ENCODE measurements at places on chromosomes 4 and X. TPM values are rescaled to one million over a fixed set of nuclear protein-coding genes. Genes with fewer than 3 reads are reported as not detected.

DNA sequence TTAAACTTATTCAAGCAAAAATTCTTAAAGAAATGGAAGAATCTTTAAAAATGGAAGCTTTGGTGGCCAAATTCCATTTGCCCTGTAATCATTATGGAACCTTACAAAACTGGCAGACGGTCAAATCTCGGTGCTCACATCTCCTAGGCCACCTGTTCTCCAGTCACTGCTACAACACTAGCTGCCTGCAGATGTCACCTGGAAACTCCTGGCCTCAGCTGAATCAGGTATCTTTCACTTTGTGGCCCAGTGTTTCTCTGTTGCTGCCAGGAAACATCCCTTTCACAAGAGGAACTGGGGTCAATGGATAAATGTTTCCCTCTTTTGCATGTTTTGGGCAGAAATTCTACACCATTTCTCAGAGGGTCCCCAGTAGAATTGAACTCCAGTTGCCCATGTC, 4.2 kb upstream of the CXCL3 start:
- no peak for DNase-seq

GRCh38 chrX:56798339-56798711, 69.3 kb downstream of the NBDY start:
- DNase-seq = peak; percentile 44

Gene ERCC6L
- total RNA-seq = 11.3 TPM

- no peak for DNase-seq
Observed at GRCh38 chr4:613126-613525, 12.2 kb upstream of the PDE6B start.

DNA sequence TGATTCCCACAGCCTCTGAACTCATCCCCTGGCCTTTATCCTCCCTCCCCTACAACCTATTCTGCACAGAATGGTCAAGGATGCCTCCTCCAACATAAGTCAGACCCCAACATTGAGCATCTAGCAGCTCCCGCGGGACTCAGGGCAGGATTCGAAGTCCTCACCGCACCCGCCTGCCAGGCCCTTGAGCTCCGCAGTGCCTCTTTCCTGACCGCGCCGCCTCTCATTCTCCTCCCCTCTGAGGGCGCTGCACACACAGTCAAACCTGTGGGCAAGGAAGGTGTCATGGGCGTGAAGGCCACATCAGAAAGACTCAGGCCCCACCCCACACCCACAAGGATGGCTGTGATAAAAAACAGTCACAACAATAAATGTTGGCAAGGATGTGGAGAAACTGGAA, 84.1 kb downstream of the CPZ start:
- no peak for DNase-seq

Gene POLA1
- 41.4 TPM for total RNA-seq

DNA sequence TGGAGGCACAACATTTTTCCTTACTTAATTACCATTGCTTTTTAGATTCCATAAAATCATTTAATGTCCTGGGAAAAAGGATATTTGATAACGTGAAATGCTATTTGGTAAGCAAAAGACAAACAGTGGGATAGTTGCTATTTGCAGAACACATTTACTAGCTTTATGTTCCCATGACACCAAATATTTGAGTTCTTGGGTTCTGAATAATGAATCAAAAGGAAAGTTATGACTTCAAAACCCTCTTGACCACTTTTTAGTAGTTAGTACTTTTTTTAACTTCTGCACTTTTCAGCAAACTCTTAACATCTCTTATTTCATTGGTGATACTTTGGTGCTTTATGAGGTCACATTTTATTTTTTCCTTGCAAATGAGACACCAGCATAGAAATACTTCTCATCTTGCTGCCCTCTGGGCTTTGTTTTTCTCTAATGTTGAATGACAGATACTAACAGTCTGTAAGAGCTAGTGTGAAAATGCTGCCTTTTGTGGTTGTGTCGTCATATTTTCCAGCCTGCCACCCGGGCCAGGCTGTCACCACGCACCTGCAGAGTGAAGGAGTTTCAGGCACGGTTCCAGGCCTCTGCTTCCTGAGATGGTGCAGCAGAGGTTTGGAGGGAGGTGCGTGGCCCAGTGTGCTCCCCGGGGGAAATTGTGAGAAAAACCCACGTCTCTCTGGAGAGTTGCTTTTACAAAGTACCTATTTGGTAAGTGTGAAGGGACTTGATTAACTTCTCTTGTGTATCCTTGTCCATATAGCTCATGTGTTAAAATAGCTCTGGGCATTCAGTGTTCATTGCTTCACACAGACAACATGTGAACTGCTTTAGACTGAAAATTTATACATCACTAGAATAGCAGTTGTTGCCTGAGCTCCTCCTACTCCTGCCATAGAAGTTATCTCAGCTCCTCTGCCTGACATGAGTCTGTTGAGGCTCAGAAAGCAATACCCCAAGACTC, 34.7 kb downstream of the MSL3 start:
- DNase-seq = peak; percentile 85

DNA sequence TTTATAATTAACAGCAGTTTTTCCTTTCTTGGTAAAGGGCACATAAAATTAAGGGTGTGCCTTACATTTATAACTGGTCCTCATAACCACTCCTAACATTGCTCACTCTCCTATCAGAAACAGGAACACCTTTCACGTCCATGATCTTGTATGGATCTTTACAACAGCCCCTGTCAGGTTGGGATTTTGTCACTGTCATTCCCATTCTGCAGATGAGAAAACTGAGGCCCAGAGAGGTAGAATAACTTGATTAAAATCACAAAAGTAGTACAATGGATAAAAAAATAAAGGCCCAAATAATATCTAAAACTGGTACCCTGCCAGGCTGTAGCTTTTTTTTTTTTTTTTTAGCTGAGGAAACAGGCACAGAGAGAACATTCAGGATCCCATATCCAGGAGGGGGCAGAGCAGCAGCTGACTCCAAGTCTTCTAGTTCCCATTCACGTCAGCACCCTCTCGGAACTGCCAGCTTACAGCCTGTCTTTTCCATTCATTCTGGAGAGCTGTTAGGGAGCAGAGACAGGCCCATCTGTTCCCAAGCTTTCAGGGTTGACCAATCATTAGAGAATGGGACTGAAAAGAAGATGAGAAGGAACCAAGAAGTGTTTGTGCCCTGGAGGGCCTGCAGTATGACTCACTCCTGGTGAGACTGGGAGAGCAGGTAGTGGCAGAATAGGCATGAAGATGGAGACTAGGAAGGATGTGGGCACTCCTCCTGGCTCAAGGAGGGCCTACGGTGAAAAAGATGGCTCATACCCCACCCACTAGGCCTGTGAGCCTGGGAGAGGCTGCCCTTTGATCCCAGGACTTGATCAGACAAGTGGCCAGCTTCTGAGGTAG, 7.3 kb downstream of the SUV39H1 start:
- no peak for DNase-seq

- DNase-seq = peak; percentile 31
Observed at GRCh38 chr4:112287258-112287989, 1.7 kb upstream of the TIFA start.

Gene REPS2
- total RNA-seq = not detected

Gene INTS12
- total RNA-seq = 21.6 TPM

DNA sequence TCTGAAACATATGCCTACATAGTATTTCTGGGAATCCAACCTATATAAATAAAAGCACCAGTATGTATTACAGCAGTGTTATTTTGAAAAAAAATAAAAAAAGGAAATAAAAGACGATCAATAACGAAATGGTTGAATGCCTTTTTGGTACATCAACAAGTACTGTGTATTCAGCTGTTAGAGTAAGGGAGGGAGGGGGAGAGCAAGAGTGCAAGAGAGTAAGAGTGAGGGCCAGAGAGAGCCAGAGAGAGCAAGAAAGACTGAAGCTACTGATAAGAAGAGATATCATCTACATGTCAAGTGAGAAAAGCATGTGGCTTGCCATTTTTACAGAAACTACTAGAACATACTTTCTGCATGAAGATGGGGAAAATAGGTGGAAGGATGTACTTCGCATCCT, 1.8 kb downstream of the SPIN4 start:
- DNase-seq = no peak

DNA sequence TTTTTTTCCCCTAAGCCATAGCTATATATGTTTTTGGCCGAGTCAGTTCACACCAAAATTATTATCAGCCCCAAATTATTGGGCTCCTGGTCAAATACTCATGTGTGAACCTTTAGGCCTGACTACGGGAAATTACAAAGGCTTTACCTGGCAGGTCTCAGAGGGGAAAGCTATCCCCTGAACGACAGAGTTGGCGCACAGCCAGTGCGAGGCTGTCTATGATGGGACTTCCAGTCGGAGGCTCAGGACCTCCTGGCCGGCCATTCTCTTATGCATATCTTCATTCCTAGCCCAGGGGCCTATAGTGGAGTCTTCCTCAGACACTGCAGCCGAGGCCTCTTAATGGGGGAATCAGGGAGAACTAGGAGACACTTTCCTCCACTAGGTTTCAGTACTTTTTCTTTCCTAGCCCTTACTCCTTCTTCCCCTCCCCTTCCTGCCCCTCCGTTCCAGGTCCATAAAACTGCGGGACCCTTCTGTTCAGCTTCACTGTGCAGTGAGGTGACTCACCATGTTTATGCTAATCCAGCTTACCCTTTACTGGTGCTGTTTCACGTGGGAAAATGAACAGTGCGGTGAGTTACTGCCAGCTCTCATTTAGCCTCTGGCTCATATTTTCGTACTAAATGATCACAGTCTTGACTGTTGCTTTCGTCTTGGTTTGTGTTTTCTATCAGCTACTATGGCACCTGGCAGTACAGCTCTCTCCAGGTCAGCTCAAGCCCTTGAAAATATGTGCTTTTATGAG, 533.9 kb downstream of the FSTL5 start:
- no peak for DNase-seq

- no peak for DNase-seq
Observed at GRCh38 chr4:18202486-18202885, 180.9 kb upstream of the LCORL start.

Gene SSR4
- total RNA-seq = 153 TPM

DNA sequence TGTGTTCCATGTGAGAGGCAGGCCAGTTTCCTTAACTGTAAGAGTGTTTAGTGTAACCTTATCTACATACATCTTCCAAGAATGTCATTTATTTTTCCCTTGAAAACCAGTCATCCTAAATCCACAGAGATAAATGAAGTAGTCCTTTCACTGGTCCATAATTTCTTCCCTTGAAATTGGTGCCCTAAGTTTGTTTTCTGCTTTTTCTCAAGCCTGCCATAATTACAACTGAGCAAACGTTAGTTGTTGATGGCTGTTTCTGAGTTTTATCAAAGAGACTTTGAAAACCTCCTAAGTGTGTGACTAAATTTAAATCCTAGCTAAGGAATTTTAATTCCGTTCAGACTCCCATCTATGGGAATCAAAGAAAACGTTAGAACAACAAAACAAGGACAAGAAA, 3.6 kb upstream of the TDO2 start:
- no peak for DNase-seq

Gene AFF2
- total RNA-seq = 1.3 TPM

Gene PCDH18
- total RNA-seq = not detected

- no peak for DNase-seq
Observed at GRCh38 chr4:59729321-59729720, 1470.8 kb upstream of the ADGRL3 start.

Gene AFM
- total RNA-seq = not detected

DNA sequence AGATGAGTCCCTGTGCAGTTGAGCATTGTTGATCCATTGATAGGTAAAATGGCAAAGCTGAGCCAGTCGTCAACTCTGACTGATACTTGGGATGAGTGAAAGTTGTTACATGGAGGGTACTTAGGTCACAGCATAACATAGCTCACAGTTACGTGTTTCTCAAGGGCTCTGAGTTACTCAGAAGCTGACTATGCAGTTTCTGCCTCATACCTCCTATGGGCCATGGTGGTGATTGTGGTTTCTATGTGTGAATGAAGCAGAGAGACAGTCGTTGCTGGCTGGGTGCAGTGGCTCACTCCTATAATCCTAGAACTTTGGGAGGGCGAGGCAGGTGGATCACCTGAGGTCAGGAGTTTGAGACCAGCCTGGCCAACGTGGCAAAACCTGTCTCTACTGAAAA, 30.8 kb downstream of the FRMPD3 start:
- DNase-seq = peak; percentile 5

- no peak for DNase-seq
Observed at GRCh38 chr4:13534344-13535063, 9.8 kb downstream of the NKX3-2 start.

GRCh38 chr4:93394545-93395081, 433.9 kb upstream of the ATOH1 start:
- no peak for DNase-seq

- no peak for DNase-seq
Observed at GRCh38 chr4:170083541-170083940, 6.2 kb downstream of the AADAT start.

GRCh38 chrX:130887376-130887775, 15.6 kb downstream of the ENOX2 start:
- no peak for DNase-seq

GRCh38 chr4:122577808-122578781, 42.8 kb downstream of the IL21 start:
- DNase-seq = peak; percentile 84

DNA sequence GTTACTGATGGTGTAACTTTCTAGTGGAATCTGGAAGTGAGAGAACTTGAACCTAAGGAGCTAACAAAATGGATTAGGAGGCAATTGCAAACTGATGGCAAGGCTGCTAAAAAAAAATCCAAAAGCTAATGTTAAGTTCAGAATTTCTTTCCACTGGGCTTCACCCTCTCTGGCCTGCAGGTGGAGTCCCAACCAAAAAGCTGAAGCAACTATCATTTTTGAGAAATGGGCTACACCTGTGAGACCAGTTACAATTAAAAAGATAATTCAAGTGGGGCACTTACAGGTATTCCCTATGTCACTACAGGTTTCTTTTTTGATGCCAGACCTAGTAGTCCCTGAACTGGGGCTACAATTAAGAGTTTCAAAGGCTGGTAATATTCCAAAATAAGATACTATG, 142.1 kb upstream of the FTHL17 start:
- DNase-seq = peak; percentile 4

DNA sequence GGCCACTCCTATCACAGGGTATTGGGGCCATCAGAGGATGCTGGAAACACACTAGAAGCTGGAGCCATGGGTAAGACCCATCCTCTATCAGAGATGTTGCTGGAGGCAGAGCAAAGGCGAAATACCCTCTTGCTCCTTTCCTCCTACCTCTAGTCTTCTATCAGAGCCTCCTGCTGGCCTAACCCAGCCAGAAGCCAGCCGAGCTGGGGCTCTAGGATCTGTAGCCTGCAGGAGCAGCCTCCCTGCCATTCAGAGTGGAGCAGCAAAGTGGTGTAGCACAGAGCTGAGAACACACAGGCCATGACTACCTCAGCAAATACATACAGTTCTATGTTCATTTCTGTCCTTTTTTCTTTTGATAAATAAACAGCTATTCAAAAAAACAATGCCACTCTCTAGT, 35.7 kb downstream of the GATB start:
- DNase-seq = no peak

GRCh38 chr4:155376387-155377268, at the start of gene MAP9:
MAP9 (minus strand) TSS chr4:155376965; CDS start chr4:155375850, 1,115 bp downstream.
- peak; percentile 95 for DNase-seq

- no peak for DNase-seq
Observed at GRCh38 chr4:41437111-41437536, 100.8 kb upstream of the LIMCH1 start.

Gene HTATSF1
- total RNA-seq = 33.0 TPM

DNA sequence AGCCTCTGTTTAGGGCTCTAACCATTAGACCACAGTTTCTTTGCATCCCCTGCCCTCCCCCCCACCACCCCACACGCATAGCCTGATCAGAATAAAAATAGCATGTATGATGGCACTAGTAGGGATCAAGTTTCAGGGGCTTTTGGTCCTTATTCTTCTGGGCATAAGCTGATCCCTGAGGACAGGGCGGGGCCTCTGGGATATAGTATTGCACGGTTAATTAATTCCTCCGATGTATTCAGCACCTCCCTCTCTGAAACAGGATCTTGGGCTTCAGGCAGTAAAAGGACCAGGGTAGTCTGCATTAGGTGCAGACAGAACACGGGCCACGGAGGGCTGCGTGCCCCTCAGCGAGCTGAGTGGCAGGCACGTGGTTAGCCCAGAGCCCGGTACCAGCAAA, 57.1 kb downstream of the ELF4 start:
- no peak for DNase-seq
